ENCODE measurements at places on chromosomes 12 and 14. TPM values are rescaled to one million over a fixed set of nuclear protein-coding genes. Genes with fewer than 3 reads are reported as not detected.

GRCh38 chr14:52960627-52961026 is 9.8 kb upstream of the FERMT2 start:
- DNase-seq: no peak

The DAO gene
- not detected for total RNA-seq

DNA sequence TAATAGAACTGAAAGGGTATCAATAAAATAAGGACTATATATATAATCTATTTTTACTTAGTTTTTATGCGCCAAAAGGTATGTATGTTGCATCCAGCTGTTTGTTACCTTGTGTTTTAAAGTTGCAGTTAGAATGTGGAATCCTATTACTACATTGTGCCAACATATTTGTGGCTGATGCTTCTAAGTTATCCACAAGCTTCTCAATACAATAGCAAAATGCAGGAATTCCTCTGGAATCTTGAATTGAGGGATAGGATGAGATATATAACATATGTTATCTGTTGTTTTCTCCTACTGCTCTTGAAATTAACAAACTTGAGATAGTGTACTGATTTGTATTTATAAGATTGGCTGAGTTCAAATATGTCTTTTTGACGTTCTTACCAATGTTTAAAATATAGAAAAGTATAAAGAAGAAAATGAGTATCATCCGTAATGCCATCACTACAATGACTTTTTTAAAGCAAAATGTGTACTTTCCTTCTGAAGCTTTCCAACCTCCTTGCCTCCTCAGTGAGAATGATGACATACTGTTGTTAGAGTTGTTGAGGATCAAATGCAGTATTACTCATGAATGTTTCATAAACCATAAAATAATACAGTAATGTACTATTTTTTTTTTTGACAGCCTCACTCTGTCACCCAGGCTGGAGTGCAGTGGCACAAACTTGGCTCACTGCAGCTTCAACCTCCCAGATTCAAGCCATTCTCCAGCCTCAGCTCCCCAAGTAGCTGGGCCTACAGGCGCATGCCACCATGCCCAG is 6.6 kb downstream of the RAP1B start:
- no peak for DNase-seq

GRCh38 chr14:35083530-35084150 is 37.6 kb downstream of the FAM177A1 start:
- DNase-seq: no peak

DNA sequence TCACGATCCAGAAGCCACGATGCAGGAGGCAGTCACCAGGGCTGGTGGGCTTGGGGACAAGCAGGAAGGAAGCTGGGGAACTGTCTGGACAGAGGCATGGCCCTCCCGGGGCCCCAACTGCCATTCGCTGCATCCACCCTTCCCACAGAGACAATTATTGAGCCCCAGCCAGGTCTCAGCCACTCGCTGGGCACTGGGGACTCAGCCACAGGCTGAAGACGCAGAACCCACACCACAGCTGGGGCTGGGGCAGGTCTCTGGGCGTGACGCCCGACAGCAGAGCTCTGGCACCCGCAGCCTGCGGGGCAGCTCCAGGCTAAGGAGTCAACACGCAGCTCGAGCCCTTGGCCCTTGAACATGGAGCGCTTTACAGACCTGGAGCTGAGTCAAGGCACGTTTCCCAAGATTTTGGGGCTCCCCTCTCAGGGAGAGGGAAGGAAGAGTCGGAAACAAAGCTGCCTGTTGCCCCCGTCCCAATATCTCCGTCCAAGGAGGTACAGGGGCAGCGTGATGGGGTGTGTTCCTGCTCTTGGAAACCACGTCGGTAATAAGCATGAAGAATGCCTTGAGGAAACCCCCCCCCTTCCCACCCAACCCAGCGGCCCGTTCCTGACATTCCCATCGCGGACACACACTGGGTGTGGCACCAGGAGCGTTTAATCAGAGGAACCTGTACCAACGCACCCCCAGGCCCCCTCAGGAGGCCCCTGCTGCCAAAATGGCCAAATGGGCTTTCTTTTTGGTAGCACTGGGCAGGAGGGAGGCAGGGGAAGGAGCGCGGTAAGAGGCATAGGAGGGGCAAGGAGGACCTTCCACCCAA is 6.7 kb downstream of the RIMBP2 start:
- DNase-seq: no peak

The POTEM gene
- total RNA-seq: not detected

DNA sequence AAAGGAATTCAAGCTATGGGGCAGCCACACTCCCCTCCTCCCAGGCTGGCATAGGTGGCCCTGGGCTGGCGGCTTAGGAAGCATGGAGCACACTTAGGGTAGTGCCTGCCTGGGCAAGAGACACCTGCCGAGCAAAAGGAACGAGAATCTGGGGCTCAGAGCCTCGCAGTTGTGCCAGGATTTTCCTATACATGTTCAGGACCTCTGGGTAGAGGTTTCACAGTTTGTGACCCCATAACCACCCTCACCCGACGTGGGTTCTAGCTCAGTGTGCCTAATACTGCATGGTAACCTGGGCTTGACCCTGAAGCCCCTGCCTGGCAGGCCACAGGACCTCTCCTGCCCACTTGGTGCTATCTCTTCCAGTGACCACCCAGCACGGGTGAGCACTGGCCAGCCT is 99.5 kb downstream of the FBXL14 start:
- no peak for DNase-seq

DNA sequence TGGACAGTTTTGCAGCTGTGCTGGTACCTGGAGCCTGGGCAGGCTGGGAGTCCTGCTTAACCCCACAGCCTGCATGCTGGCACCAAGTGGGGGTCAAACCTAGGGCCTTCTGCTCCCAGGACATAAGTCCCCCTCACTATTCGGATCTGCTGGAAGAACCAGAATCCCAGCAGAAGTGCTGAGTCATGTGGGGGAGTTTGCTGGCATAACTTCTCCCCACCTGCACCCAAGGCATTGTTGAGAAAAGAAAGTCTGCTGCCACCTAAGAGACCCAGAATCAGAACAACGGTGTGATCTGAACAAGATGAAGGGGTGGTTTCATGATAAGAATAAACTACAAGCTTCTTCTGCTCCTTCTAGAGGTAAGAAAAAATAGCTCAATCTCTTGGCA is 102.7 kb downstream of the RBM19 start:
- DNase-seq: no peak

The KRT82 gene
- total RNA-seq: not detected

The TROAP gene
- 0.58 TPM for total RNA-seq

The CLEC1A gene
- 13.7 TPM for total RNA-seq

- DNase-seq: no peak
These were observed 80.8 kb downstream of the C14orf132 start for GRCh38 chr14:96119947-96120346.

DNA sequence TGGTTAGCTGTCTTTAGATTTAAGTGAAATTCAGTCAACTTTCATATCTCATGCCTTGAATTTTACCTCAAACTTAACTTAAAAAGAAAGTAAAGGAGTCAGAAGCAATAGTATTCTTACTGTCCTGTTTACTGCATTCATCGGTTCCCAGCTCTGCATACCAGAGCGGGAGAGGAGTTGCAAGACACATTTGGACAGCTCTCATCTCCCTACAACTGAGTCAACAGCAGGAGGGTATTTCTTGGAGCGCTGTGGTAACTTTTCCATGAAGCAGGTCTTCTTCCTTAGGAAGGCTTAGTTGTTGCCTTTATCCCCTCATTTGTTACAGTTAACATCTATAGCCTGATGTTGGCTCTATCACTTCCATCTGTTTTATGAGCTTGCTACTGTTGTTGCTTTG is 65.1 kb downstream of the TRMT5 start:
- DNase-seq: no peak

The P2RX2 gene
- not detected for total RNA-seq

GRCh38 chr14:36942522-36943245 is 229.7 kb downstream of the SLC25A21 start:
- DNase-seq: no peak

- DNase-seq: no peak
These were observed 39.8 kb downstream of the BAZ2A start for GRCh38 chr12:56590237-56590830.

GRCh38 chr12:13680916-13681315 is 300.5 kb downstream of the GRIN2B start:
- no peak for DNase-seq

- no peak for DNase-seq
These were observed 19.3 kb upstream of the CCER1 start for GRCh38 chr12:90974286-90974685.

DNA sequence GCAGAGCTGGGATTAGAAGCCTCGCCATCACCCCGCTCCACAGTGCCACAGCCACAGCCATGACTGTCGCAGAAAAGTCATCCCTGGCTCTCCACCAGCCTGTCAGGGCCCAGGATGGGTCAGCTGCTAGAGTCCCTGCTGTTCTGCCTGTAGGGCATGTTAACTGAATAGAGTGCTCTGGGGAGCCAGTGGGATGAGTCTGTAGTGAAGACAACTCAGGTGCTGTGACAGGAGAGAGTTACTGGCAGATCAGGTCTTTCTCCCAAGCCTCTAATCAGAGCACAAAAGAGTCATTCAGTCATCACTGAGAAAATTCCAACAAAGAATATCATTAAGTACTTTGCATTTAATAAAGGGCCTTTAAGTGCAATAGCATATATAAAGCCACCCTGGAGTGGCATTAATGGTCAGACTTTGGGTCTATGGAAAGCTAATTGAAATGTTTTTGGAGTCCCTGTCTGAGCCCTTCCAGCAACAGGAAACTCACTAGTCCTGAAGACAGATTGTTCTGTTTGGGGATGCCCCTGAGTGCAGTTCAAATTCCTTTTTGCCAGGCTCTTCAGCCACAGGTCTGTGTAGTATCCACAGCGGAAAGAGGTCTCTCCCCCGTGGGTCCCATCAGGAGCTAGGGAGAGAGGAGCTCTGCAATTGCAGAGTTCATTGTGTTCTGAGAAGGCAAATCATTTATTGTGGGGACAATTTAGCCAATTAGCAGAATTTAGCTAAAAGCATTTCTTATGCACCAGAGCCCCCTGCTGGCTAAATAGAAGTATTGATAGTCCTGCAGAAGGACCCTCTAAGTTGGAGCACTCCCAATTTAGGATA is 45.2 kb upstream of the C14orf132 start:
- no peak for DNase-seq

GRCh38 chr14:97543221-97543620 is 746.0 kb downstream of the VRK1 start:
- DNase-seq: no peak

The ASCL1 gene
- not detected for total RNA-seq

- DNase-seq: no peak
These were observed 241.6 kb upstream of the NOVA1 start for GRCh38 chr14:26839481-26839880.

The GTF2A1 gene
- total RNA-seq: 34.0 TPM

The SLC4A8 gene
- total RNA-seq: 1.2 TPM

GRCh38 chr14:45253754-45254310 is 830 bp upstream of the MIS18BP1 start:
- DNase-seq: no peak

- no peak for DNase-seq
These were observed 11.7 kb upstream of the RIPK3 start for GRCh38 chr14:24351517-24351916.

DNA sequence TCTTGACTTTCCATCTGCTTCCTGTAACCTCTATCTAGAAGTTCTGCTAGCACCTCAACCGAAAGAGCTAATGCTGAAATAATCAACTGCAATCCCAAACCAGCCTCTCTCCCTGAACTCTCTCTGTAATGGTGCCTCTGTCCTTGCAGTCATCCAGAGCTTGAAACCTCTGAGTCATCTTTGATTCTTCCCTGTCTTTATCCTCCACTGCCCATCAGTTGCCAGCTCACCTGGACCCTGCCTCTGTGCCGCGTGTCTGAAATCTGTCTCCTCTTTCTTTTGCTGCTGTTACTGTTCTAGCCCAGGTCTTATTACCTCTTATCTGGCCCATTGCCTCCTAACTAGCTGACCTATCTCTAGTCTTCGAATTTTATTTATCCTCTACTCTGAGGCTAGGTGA is 15.5 kb downstream of the CLSTN3 start:
- no peak for DNase-seq
